ENCODE measurements at places on chromosomes 7 and 10.

DNA sequence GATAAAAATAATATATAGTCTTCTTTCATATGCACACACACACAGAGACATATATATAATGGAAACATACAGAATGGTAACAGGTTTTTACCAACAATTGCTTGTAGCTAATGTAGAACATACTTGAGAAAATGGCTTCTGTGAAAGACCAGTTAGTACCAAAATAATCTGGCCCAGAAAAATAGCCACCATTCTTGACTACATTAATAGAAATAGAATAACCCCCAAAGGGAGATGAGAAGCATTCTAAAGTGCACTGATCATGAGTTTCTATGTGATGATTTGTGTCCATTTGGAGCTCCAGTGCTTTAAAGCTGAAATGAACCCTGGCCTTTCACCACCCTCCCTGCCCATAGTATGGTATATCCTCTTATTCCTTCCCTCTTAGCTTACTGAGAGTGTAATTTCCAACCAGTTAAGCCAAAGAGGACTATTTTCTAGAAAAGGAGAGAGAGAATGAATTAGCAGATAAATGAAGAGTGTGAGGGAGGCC lies 22.9 kb upstream of the IFIT2 start:
- no peak for DNase-seq

GRCh38 chr7:151893405-151893923 lies 16.5 kb upstream of the PRKAG2 start:
- no peak for DNase-seq

GRCh38 chr7:106984034-106984433 lies 60.5 kb upstream of the PRKAR2B start:
- no peak for DNase-seq

DNA sequence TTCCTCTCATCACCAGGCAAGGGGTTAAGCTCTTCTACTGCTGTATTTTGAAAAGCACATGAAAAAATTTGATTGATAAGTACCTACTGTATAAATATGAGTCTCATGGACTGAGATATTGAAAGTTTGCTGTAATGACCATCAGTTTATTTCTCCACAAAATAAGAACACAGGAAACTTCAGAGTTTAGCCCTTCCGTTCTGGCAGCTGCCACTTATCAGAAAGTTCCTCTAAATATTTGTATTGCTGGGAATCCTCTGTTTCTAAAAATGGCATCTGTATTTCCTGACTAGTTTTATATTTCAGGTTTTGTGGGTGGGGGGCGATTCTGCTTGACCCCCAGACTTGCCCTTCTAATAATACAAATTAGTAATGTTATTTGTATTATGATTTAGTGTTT lies 92.0 kb downstream of the LYZL2 start:
- DNase-seq: no peak

DNA sequence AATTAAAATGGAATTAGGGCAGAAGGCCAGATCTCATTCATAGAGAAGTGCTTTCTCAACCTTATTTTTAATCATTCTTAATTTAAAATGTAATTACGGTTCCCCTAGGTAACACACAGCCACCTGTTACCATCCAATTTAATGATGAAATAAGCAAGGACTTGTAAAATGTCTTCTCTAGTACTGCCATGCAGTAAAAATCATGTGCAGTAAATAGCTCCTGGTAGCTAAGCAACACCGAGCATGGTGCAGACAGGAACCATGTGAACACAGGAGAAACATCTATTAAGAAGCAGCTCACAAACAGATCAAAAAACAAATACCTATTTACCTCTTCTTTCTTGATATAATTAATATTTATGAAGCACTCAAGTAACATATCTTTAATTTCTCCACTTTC lies 15.1 kb downstream of the NCAPG2 start:
- no peak for DNase-seq

DNA sequence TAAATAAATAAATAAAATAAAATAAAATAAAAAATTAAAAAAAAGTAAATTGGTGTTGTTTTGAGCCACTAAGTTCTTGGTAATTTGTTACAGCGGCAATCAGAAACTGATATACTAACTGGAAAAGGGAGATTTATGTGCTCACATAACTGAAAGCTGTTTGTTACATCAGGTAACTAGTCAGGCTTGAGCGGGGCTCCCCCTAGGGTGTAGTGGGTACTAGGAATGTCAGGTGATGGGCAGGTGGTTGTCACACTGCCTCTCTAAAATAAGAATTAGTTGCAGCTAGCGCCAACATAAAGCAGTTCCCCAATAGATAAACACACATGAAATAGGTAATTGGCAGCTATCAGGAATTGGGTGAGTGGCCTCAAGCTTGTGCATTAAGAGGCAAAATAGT lies 1336.9 kb downstream of the XPNPEP1 start:
- DNase-seq: no peak

- DNase-seq: no peak
Observed at GRCh38 chr7:76062254-76062653, 14.3 kb downstream of the MDH2 start.

- DNase-seq: peak; percentile 80
Observed at GRCh38 chr7:122885583-122886356, 490 bp downstream of the CADPS2 start.

DNA sequence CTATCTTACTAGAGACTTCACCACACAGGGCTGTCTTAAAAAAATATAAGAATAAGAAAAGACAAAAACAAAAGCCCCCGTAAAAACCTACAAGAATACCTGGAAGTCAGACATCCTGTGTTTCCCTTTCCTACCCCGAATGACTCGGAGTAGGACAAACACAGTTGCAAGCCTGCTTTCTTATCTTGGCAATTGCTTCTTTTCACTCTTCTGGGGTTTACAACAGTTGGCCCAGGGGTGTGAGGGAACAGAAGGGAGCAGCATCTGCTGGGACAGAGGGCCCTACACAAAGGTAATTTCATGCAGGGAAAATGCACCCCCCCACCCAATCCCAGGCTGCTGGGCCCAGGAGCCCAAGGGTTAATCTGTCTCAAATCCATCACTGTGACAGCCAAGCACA lies 220.6 kb downstream of the ARHGAP12 start:
- no peak for DNase-seq

DNA sequence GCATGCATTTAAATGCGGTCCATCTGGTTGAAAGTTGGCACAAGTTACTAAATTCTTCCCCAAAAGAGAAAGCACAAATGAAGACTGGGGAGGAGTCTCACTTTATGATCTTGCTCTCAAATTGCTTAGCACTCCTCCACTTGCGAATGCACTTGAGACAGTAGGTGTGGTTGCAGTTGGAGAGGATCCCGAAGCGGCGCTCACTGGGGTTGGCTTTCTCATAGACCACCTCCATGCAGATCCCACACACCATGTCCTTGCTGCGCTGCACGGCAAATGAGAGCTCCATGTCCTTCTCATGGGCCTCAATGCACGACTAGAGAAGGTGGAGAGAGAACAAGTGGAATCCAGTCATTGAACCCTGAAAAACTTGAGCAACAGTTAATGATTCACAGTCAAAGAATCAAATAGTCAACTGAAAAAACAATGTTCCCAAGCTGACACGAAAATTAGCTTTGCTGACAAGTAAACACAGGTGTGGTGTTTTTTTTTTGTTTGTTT lies 22.7 kb downstream of the MKRN1 start:
- DNase-seq: peak; percentile 29

DNA sequence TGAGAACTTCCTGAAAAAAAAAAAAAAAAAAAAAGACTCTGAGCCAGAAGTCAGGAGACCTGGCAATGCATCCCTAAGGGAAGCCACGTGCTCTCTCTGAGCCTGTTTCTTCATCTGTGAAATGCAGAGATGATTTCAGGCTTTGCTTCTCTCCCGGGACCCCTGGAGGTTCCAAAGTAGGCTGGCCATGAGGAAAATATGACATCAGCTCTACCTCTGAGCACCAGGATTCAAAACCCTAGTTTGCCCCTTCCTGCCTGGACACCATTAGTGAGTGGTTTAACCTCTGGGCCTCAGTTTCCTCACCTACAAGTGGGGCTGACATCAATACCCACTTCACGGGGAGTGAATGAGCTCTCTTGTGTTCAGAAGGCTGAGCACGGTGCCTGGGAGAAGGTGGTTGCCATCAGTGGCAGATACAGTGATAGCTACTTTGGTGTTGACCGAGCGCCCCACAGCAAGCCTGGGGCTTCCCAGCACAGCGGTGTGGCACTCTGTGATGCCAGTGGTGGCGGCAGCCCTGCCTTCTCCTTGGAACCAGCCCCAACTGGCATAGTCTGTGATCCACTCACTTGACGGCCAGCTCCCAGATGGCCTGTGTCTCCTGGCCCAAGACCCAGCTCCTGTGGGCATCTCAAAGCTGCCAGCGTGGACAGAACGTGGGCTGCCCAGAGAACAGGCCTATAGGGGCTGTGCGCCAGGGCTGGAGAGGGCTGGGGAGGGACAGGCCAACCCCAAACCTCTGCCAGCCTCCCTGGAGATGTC lies 153.1 kb upstream of the UNC5B start:
- no peak for DNase-seq

- DNase-seq: no peak
Observed at GRCh38 chr10:132541601-132542011, 4.0 kb downstream of the INPP5A start.

DNA sequence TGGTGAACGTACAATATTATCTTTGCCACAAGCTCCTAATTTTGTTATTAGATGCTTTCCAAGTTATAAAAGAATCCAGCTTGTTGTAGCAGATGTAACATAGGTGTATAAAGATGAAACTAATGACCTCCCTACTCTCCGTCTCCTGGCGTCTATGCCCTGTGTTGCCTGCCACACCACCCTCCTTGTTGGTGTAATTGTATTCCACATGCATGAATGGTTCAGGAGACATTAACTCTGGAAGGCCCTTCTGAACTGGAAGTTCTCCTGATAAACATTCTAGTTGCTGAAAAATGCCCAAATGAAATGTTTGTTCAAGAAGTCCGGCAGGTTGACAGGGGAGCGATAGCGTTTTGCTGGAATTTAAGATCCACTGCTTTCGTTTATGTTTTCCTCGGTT lies 53.9 kb upstream of the SEPHS1 start:
- DNase-seq: no peak

- peak; percentile 61 for DNase-seq
Observed at GRCh38 chr7:85489498-85489897, 302.6 kb upstream of the SEMA3D start.

GRCh38 chr10:49539320-49539885 lies 482 bp upstream of the ERCC6 start:
- DNase-seq: peak; percentile 85

- DNase-seq: no peak
Observed at GRCh38 chr7:16409777-16410176, 11.6 kb downstream of the CRPPA start.

- no peak for DNase-seq
Observed at GRCh38 chr10:79396520-79396919, 48.9 kb downstream of the ZCCHC24 start.

DNA sequence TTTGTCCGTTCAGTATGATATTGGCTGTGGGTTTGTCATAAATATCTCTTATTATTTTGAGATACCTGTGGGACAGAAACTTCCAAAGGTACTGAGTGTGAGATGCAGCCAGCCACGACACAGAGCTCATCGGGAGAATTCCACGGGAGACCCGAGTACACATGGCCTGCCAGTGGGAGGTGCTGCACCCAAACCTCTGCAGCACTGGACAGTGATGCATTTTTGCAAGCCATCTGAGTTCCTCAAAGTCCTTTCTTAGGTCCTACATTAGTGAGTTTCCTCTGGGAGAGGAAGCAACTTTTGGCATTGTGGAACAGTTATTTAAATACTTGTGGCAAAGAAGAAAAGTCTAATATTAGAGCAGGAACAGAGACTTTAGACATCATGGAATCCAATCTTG lies 77.5 kb downstream of the ARID5B start:
- peak; percentile 6 for DNase-seq

DNA sequence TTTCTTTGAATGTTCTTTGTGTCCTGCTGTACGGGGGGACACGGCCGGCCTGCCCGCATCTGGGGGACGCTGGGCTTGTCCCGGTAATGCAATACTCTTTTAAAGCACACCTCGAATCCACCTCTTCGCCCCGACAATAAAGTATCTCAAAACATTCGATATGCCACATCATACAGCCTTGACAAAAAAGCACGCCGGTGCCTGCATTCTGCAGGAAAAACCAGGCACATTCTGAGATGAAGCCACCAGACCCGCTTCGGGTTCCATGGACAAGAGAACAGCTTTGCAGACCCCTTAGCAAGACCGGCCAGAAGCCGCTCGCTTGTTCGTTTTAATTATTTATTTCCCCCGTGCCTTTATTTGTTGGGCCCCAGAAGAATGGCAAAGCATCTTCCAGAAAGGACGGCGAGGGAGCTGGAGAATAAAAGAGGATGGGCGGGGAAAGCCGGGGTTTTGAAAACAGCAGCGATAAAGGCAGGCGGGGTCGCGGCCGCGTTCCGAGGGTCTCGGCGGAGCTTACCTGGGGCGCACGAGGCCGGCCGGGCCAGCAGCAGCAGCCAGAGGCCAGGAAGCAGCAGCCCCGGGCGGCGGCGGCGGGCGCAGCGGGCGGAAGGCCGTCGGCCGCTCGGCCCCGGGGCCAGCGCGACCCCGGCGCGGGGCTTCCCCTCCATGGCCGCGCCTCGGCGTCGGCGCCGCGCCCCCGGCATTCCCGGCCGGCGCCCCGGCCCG lies 462 bp downstream of the KIAA1549 start:
- peak; percentile 64 for DNase-seq

DNA sequence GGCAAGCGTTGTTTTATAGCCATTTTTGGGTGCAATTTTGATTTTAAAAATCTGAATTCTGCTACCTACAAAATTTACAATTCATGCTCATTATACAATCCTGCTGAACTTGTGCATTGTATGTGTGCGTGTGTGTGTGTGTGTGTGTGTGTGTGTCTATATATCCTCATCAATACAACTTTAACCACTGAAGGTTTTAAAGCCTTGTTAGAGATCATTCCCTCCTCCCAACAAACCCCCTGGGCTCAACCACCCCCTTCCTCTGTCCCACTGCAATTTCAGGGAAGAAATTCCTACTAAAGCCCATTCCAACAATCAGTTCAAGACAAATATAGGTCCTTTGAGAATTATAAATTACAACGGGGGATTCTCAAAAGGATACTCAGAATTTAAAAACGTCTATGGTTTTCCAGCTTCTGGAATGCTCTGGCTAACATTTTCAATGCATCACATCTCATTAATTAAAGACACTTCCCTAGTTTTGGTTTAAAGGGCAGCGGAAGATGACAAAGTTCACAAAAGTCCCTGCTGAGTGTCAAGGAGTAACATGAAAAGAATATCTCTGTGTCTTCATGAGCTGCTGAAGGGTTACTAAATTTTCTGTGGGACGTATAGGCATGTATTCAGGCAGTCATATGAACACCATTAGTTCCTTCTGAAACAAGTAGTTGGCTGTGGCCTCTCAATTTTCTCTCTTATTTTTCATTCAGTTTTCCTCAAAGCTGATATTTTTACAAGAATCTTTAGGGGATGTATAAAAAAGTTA lies 889 bp upstream of the SEMA3A start:
- DNase-seq: peak; percentile 63

- DNase-seq: peak; percentile 52
Observed at GRCh38 chr7:79988653-79989052, 146.0 kb upstream of the GNAI1 start.

- DNase-seq: peak; percentile 68
Observed at GRCh38 chr10:75211007-75211691, 553 bp downstream of the VDAC2 start.

All from DMS53 (cell line).